ENCODE measurements at places on chromosomes 2 and 18. TPM values are rescaled to one million over a fixed set of nuclear protein-coding genes. Genes with fewer than 3 reads are reported as not detected.

Gene TMEM247
- total RNA-seq = not detected

Gene SLC19A3
- total RNA-seq = 1.2 TPM

Gene POTEE
- total RNA-seq = under 0.01 TPM

Gene SNED1
- total RNA-seq = 3.3 TPM

Gene XPO1
- 780 TPM for total RNA-seq

Gene CCL20
- total RNA-seq = not detected

Gene CLK1
- 244 TPM for total RNA-seq

Gene IHH
- 0.16 TPM for total RNA-seq

Gene MROH2A
- total RNA-seq = not detected
